ENCODE measurements at places on chromosomes 1 and 21. TPM values are rescaled to one million over a fixed set of nuclear protein-coding genes. Genes with fewer than 3 reads are reported as not detected.

- DNase-seq: no peak
Measured at GRCh38 chr1:216705676-216706075, 17.6 kb downstream of the ESRRG start.

GRCh38 chr1:71074681-71075080, 6.2 kb downstream of the ZRANB2 start:
- DNase-seq: no peak

DNA sequence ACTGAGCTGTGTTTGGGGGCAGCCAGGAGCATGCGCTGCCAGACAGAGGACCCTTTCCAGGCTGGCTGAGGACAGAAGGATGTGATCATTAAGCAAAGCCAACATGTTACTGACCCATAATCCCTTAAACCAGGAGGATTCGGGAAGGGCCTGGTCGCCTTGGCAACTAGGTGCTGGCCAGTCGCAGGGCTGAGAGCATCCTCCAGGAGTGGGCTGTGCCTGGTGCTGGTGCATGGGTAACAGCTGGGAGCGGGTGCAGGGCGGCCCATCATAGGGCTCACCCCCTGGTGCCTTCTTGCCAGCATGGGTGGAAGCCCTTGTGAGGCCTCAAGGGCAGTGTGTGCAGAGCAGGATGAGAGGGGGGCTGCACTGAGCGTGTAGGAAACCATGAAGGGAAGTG, 17.2 kb downstream of the CDK18 start:
- DNase-seq: no peak

The FTCD gene
- total RNA-seq: not detected

The PLA2G2D gene
- not detected for total RNA-seq

The MAP10 gene
- 0.09 TPM for total RNA-seq

The TIE1 gene
- 3.2 TPM for total RNA-seq

DNA sequence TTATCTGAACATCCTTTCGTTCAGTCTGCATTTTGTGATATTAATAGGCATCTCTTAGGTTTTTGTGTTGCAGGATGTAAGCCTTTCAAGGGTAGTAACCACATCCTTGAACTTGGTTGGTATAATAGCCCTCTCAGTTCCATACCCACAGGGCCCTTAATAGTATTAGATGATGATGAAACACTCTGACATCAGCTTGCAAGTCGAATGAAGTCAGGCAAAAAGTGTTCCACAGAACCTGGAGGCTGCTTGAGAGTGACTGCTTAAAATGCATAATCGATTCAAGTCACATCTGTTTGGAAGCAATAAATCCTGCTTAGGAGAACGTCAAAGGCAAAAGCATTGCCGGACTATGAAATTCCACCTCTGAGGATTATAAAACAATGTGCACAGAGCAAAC, 415.6 kb upstream of the KAZN start:
- DNase-seq: no peak

The PRAMEF26 gene
- not detected for total RNA-seq

- no peak for DNase-seq
Measured at GRCh38 chr1:118977600-118977999, 10.5 kb downstream of the TBX15 start.

DNA sequence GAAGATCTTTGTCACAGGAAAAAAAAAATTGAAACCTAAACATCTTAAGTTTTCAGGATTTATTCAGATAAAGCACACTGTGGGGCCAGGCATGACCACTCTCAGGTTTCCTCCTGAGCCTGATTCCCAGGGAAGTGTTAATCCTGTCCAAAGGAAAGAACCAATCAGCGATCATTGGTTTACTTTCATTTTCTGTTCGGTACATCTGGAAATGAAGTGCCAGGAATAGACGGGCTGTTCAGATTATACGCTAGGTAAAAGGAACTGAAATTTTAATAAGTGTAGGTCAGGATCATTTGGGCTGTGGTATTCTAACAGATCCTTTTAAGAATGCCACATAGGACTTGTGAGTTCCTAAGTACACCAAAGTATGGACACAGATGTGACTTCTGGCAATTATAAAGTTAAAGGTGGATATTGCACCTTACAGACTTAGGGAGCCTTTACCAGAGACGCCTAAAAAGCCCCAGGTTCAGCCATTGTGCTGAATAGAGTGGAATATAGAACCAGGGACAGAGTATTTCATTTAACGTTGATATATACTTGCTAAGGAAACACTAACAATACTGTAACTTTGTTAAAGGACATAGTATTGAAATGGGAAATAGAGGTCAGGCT, 9.3 kb upstream of the CACYBP start:
- DNase-seq: peak; percentile 87

DNA sequence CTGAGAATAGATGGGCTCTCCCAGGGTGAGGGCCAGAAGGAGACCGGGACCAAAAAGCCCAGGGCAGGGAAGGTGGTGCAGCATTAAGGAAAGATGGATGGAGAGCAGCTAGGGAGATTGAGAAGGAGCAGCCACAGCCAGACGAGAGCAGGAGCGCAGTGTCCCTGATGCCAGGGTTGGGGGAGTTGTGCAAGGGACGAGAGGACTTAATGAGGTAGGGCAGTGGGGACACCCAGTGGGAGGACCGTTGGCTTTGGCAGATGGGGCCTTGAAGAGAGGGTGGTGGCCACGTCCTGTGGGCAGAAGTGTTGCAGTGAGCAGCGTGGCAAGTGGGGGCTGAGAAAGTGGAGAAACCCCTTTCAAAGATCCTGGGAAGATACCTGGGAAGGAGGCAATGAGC, 38.0 kb upstream of the KDM4A start:
- no peak for DNase-seq

GRCh38 chr21:31110430-31110829, 72.2 kb upstream of the KRTAP19-8 start:
- DNase-seq: peak; percentile 38

GRCh38 chr1:110645821-110646735, 28.7 kb downstream of the KCNA3 start:
- peak; percentile 80 for DNase-seq

DNA sequence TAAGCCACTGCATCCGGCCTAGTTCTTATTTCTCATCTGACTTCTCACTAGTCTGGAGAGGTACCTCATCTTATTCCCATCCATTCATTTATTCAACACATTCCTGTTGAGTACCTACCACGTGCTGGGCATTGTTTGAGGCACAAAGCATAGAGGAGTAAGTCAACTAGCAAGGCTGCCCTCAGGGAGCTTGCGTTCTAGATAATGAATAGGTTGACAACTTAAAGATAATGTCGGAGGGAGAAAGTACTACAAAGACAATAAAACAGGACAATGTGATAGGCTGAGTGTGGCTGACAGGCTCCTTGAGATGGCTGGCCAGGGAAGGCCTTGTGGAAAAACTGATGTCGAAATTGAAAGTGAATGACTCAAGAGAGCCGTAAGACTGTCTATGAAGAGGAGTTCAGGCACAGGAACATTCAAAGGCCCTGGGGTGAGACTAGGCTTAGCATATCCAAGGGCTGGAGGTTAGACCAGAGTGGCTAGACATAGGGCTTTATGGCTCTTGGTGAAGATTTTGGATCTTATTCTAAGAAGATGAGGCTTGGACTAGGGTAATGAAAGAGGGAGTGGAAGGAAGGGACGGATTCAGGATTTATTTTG, 18.3 kb downstream of the SPATA21 start:
- no peak for DNase-seq

- peak; percentile 82 for DNase-seq
Measured at GRCh38 chr1:25549273-25550154, 6.1 kb downstream of the LDLRAP1 start.

GRCh38 chr1:162541619-162542141, 19.8 kb upstream of the UAP1 start:
- DNase-seq: peak; percentile 99

GRCh38 chr1:173920861-173921260, 3.7 kb upstream of the SERPINC1 start:
- no peak for DNase-seq

- DNase-seq: no peak
Measured at GRCh38 chr1:4700801-4701200, 46.4 kb downstream of the AJAP1 start.

DNA sequence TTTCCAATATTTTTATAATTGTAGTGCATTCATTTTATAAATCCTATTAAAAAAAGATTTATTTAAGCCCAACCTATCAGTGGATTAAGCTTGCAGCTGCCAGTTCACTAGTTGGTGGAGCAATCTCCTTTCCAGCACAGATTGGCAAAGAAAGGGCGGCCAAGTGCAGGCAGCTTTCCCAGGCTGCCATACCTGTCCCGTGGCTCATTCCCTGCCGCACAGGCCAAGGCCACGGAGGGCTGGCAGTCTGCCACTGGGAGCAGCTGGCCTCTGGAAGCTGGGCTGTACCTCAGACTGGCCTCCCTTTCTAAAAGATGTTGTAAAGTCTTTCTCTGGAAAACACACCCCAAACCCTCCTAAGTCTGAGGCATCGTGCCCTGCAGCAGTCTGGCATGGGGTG, 74.2 kb downstream of the SIM2 start:
- peak; percentile 78 for DNase-seq

DNA sequence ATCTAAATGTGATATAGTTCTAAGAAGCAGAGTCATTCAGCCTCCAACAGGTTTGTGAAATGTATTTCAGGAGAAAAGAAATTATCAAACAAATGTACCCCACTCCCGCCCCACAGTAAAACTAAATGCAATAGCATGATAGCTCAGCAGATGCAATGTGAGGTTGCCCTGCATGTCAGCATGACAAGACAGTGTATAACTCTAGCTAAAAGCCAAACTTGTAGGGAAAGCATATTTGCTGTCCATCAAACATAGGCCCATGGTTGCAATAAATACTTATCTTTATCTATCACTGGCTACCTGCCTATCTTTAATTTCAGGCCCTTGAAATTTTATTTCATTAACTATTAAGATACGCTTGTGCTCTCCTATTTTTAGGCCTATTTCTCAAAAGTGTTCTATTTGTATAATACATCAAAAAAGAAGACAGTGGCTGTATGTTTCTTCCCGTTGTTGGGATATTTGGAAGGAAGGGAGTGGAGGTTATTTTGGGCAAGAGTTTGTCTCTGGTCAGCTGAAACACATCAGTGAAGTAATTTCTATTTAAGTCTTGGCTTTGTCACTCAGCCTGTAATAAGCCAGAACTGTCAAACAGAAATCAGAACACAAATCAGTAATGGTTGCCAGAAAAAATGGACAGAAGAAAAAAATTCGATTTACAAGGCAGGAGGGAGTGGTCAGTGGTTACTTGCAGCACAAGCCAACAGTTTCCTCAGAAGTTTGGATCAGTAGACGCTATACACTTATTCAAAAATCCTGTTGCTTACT, 307.4 kb upstream of the ADGRL2 start:
- no peak for DNase-seq

- DNase-seq: no peak
Measured at GRCh38 chr1:21553116-21553926, 44.1 kb downstream of the ALPL start.

DNA sequence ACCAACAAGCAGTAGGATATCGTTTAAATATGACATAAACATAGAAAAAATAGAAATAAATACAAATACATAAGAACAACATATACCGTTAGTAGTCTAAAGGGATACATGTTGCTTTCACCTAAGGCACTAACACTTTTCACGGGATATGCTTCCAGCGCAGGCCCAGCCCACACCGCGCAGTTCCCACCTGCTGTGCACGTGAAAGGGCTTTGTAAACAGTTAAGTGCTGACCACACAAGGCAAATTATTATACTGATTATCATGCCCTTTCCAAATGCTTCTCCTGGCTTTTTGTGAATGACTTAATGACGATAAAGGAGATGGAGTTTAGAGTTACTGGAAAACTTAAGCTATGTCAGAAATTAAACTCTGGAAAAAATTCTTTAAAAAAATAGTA, 11.3 kb upstream of the IL22RA1 start:
- no peak for DNase-seq

The NDC1 gene
- 46.4 TPM for total RNA-seq

The PHLDA3 gene
- 96.2 TPM for total RNA-seq

Data from A172 (cell line).